Vagina (tissue), 2 donors: ENCODE measurements at places on chromosomes 11 and 22.

DNA sequence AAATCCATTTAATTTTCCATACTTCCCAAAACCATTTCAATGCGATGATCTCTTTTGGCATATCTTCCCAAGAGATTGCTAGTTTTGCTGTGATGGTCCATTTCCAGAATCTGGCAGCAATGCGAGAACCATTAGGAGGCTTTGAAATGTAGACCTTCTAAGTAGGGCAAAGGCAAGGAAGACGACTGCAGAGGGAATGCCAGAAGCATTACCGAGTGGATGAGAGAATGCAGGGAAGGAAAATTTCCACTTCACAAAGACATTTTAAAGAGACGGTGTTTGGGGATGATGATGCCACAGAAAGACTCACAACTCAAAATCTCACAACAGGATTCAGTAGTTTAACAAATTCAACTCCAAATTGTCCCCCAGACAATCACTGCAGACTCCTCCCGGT, 471 bp upstream of the CEP126 start:
- no peak for DNase-seq

GRCh38 chr11:14132312-14132711, 169.8 kb downstream of the SPON1 start:
- DNase-seq: no peak

- no peak for DNase-seq
These were observed 18.3 kb downstream of the FAR1 start for GRCh38 chr11:13686776-13687175.

DNA sequence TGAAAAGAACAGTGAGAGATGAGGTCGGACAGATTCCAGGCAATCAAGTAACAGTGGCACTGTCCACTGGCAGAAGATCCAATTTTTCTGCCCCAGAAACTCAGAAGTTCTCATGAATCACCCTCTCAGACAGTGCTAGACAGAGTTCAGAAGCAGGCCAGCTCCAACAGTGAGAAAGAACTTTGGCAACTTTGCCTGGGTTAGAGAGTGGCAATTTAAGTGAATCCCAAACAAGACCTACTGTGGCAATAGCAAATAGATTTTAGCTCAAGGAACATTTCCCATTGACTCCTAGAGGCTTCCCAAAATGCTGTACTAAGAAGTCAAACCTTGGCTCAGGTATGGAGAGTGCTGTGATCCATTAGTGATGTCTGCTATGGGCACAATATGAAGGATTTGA, 12.3 kb downstream of the CD44 start:
- DNase-seq: no peak

DNA sequence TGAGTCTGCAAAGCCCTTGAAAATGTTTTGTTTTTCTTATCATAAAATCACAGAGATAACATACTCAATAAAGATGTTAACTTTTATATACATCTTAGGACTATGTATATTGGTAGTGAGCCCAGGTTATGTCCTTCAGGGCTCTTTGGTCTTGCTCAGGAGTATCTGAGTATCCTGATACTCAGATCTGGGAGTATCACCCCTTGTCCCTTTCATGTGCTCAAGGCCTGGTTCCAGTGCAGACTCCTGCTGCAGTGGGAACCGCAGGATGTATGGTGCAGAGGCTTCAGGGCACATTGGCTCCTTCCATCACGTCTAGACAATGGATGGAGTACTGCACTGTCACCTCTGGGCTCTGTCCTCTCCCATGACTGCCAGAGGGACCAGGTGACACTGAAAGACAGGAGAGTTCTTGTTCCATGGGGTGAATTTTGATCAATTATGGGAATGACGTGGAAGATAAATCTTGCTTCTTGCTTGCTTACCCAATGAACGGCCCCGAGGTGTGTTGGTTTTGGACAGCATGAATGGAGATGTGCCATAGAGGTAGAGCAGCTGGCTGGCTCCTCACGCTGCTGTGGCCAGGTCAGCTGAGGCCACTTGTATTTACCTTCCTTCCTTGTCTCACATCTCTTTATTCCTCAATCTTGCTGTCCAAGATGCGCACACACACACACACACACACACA, 215.5 kb downstream of the ARHGAP42 start:
- no peak for DNase-seq

GRCh38 chr22:21624120-21624879, 5.5 kb downstream of the YDJC start:
- no peak for DNase-seq

- DNase-seq: no peak
These were observed 53.8 kb downstream of the DENND5A start for GRCh38 chr11:9211322-9211721.

- no peak for DNase-seq
These were observed 69.2 kb downstream of the CD82 start for GRCh38 chr11:44634401-44635281.

GRCh38 chr11:2555891-2556290, 111.1 kb downstream of the KCNQ1 start:
- DNase-seq: no peak

GRCh38 chr11:4049006-4049405, 45.6 kb upstream of the RRM1 start:
- no peak for DNase-seq

DNA sequence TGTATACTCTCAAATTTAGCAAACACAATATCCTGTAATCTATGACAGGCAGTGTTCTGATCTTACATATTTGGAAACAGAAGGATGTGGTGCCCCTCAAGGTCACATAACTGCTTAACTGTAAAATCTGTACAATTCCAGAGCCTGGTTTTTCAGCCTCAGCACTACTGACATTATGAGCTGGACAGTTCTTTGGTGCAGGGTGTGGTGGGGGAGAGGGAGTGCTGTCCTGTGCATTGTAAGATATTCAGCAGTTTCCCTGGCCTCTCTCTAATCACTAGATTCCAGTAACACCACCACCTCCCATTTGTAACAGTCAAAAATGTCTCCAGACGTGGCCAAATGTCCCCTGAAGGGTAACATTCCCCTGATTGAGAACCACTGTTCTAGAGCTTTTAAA, 1.8 kb upstream of the OR5B21 start:
- DNase-seq: no peak

DNA sequence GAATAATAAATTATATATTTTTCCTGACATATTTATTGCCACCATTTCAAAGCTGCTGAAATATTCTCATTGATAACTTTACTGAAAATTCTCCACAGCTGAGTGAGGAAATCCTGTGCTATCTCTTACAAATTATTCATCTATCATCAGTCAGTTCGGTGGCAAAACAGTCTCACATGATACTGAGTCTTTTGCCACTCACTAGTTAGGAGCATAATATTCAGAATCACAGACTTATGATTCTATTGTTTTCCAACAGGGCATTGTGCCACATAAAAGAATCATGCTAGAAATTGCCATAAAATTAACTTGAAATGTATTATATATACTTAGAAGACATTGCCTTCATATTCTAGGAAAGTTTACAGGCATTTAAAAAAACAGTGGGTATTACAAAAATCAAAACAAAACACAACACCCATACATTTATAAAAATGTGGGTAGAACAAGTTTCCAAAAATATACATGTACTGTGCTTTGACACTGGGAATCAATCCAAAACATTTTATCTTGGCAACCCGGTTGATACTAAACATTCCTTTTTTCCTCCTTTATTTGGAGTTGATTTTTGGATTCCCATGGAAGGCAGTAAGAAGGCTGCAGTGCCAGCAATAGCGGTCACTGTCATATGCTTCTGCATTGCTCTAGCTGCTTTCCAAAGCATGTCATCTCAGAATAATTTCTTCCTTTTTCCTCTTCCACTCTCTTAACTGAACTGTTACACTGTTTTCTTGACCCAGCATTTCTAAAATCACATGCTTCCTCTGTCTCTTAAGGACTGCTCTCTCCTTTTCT, 42.5 kb downstream of the ATG16L2 start:
- no peak for DNase-seq

DNA sequence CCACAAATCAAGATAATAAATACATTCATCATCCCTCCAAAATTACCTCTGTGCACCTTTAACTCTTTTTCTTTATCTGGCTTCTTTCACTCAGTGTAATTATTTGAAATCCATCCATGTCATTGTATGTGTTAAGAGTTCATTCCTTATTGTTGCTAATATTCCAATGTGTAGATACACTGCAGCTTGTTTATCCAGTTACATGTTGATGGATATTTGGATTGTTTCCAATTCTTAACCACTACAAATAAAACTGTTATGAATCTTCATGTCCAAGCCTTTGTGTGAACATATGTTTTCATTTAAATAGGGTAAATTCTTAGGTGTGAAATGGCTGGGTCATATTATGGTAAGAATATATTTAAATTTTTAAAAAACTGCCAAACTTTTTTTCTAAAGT, 323.3 kb upstream of the NCAM1 start:
- no peak for DNase-seq

GRCh38 chr11:101723371-101723770, 139.6 kb upstream of the TRPC6 start:
- DNase-seq: no peak

GRCh38 chr11:1219446-1219833, 3.4 kb upstream of the MUC5B start:
- no peak for DNase-seq

DNA sequence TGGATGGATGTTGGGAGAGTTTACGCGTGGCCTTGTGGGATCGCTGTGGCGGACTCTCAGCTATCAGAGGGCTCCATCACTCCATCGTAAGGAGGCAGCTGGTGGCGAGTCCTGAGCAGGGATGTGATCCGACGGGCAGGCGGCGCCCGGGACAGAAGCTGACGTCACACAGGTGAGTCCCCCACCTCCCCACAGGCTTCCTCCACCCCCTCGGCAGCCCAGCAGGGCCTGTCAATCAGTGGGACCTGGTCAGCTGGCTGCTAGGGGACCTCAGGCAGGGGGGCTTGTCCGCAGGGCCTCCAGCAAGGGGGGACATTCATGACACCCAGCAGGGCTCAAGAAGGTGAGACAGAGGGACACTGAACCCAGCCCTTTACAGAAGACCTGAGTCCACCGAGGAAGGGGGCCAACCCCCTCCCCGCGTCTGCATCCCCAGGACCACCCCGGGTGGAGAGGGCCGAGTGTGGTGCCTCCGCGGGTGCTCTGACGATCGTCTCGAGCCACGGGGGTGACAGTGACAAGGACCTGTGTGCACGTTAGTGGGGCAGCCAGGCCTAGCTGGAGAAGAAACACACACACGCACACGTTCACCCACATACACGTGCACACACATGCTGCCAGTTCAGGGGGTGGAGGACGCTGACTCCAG, 7.1 kb downstream of the HRAS start:
- no peak for DNase-seq

- DNase-seq: no peak
These were observed 39.6 kb upstream of the AMOTL1 start for GRCh38 chr11:94728541-94728940.

- no peak for DNase-seq
These were observed 37.3 kb upstream of the TEAD1 start for GRCh38 chr11:12636871-12637410.

GRCh38 chr22:49847751-49848689, 5.6 kb upstream of the ZBED4 start:
- no peak for DNase-seq

- DNase-seq: no peak
These were observed 64.2 kb downstream of the DNAJC24 start for GRCh38 chr11:31433851-31434250.

DNA sequence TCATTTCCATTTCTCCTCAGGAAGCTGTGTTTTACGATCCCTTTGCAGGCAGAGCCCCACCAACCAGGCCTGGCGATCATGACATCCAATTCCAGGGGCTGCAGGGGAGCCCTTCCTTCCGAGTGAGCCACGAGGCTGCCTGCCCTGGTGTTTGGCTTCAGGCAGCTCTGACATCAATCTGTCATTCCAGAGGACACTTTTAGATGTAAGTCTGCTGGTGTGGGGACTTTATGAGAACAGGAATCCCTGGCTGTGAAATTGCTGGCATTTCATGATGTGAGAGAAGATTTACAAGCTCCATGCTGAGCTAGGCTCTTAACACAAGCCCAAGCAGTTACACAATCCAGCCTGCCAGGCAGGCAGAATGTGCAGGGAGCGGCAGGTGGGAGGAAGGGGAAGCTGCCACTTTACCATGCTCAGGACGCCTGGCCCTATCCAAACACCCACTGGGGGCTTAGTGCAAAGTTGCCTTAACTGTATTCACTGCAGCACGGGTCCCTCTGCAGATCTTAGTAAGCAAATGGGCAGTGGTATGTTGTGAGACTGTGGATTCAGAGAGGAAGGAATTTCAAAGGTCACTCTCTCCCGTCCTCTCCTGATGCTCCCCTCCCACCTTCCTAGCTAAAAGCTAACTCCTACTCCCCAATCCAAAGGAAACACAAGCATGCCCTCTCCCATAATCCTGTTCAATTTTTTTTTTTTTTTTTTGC, 43.4 kb upstream of the MICAL2 start:
- DNase-seq: no peak

GRCh38 chr11:112725636-112726035, 235.6 kb upstream of the NCAM1 start:
- peak; percentile 58 for DNase-seq

- no peak for DNase-seq
These were observed 48.1 kb upstream of the SHISAL1 start for GRCh38 chr22:44360668-44361381.

DNA sequence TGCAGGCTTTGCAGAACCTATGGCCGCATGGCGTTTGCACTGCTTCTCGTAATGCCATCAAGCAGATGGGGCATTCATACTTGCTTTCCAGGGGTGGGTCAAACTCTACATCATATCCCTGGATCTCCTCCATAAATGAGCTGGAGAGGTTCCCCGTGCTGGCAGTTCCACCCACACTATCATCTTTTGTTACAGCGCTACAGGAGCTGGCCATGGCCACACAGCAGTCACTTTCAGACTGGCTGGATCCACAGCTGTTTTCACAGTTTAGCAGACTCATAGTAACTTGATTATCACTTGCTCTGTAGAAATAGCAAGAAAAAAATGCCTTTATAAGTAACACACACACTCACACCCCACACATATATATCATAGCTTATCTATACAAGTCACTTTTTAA, 8.8 kb downstream of the TRAF6 start:
- DNase-seq: no peak

GRCh38 chr22:37818409-37819104, 4.6 kb upstream of the GALR3 start:
- no peak for DNase-seq

GRCh38 chr22:44661659-44662569, 40.1 kb upstream of the PRR5 start:
- DNase-seq: no peak

DNA sequence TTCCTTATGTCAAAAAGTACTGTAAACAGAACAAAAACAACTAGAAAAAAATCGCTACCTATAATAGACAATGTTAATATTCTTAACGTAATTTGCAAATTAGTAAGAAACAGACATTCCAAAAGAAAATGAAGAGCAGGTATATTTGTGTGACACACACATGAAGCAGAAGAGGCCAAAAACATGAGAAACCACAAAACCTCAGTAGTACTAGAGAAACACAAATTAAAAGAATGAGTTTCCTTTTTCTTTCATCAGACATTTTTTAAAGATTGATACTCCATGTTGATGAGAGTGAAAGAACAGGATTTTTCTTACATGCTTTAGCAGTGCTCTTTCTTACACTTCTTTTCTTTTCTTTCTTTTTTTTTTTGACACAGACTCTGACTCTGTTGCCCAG, 34.2 kb upstream of the PCF11 start:
- DNase-seq: no peak
